Mucosa of gallbladder (tissue), 1 donor: ENCODE measurements at places on chromosomes 7 and 10. TPM values are rescaled to one million over a fixed set of nuclear protein-coding genes. Genes with fewer than 3 reads are reported as not detected.

SLC16A9 gene
- 5.6 TPM for total RNA-seq

DNA sequence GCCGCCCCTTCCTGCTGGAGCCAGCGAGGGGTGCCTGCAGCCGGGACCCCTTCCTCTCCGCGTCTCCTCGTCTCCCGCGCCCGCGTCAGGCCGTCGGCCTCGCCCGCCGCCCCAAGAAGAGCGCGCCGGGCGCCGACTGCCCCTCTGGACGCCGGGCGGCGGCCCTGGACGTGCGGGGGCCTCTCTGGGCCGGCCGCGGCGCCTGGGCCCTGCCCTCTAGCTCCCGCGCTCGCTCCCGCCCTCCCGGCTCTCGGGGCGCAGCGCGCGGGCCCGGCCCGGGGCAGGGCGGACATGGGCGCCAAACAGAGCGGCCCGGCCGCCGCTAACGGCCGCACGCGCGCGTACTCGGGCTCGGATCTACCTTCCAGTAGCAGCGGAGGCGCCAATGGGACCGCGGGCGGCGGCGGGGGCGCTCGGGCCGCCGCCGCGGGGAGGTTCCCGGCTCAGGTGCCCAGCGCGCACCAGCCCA lies 704 bp downstream of the ZNRF2 start:
- DNase-seq: no peak

GRCh38 chr10:89296220-89296648 lies 5.6 kb upstream of the IFIT2 start:
- DNase-seq: no peak

DNA sequence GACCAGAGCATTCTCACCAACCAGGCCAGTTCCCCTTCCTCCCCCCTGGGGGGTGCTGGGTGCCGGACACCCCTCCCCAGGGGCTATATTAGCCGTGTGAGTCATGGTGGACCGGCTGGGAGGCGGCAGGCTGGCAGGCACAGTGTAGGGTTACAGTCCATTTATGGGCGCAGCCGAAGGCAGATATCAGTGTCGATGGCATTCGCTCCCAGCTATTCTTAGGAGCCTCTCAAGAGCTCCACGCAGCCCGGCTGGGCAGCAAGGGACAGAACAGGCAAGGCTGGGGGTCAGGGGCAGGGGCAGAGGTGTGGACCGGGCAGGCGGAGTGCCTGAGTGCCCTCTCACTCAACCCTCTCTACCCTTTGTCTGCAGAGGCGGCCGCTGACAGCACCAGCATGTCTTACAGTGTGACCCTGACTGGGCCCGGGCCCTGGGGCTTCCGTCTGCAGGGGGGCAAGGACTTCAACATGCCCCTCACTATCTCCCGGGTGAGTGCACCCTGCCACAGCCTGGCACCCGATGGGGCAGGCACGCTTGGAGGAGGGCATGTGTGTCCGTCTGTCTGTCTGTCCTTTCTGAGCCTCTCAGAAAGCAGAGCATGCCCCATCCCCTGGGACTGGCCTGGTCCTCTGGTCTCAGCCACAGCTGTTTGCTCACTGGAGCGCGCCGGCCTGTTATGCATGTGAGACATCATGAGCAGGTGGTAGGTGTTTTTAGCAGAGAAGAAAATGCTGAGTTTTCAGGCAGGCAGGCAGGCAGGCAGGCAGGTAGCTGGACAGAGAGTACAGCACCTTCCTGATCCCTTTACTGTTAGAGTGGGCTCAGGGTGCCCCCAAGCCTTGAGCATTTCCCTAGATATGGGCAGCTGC lies at the start of gene LDB3:
LDB3 (plus strand) TSS at position 215 of the 869 bp plus-strand sequence; CDS start at position 396, 181 bp downstream.
- DNase-seq: no peak

DNA sequence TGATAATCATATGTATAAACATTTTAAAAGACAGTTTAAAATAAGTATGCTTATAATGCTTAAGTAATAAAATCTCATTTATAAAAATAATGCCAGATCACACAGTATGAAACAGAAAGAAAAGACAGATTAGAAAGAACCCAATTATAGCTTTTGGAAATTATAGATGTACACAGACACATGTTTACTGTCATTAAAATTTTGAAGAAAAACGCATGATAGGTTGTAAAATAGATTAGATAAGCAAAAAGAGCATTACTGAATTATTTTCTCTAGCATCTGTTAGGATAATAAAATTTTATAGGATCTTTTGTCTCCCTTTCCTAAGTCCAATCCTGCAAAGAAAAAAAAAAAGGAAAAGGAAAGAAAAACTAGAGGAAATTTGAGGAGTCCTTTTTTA lies 1107.3 kb upstream of the LRRN3 start:
- no peak for DNase-seq

DNA sequence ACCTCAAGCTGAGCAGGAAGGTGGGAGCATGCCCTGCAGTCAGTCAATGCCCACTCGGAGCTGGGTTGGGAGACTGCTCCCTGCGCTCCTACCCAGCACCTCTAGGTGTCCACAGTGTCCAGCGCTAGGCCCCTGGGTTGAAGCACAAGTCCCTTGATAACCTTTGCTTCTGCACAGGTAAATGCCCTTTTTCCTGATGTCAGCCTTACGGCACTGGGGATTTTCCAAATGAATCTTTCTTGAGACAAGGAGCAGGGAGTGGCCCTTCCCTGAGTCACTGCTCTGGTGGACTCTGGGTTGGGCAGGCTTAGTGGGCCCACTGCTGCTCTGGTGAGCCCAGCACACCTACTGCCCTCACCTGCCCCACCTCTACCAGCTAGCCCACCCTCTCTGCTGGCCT lies 61.9 kb upstream of the OPN4 start:
- DNase-seq: no peak

GRCh38 chr10:132101529-132101928 lies 35.8 kb downstream of the JAKMIP3 start:
- DNase-seq: peak; percentile 7

GRCh38 chr10:17179002-17179401 lies 22.5 kb downstream of the TRDMT1 start:
- no peak for DNase-seq

ZNRF2 gene
- 32.8 TPM for total RNA-seq

DNA sequence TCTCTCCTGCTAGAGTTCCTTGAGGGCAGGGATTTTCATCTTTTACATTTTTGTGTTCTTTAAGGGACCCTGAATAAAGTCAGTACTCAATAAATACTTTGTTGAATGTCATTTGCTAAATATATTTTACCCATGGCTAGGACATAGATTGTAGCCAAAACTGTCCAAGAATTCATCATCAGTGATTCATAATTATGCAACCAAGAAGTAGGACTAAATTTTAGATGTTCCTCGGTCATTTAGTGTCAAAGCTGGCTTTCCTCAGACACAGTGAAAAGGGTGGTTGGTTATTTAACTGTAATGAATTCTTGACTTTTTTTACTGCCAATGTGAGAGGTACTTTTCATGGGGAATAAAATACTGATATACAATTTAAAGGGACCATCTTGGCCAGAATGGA lies 3.3 kb downstream of the NUDT13 start:
- no peak for DNase-seq

TACR2 gene
- total RNA-seq: 1.6 TPM

PON1 gene
- 8.9 TPM for total RNA-seq

DNA sequence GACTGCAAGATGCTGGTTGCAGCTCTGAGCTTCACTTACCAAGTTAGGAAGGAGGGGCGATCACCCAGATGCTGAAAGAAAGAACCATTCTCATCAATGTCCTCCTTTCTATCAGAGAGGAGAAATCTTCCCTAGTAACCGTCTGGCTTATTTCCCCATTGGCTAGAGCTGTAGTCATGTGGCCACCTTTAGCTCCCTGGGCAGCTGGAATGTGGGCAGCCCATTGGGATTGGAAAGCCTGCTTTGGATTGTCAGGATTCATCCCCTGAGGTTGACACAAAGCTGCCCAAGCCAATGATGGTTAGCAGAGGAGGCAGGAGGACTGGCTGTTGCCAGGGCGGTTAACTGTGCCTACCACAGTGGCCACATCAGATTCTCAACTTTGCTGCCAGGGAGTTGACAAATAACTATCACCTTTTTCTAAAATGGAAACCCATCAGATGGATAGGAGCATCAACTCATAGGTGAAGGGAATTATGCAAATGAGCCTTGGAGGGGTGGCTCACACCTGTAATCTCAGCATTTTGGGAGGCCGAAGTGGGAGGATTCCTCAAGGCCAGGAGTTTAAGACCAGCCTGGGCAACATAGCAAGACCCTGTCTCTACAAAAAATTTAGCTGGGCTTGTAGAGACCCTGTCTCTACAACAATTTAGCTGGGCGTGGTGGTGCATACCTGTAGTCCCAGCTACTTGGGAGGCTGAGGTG lies 206.4 kb upstream of the GALNT17 start:
- no peak for DNase-seq

DNA sequence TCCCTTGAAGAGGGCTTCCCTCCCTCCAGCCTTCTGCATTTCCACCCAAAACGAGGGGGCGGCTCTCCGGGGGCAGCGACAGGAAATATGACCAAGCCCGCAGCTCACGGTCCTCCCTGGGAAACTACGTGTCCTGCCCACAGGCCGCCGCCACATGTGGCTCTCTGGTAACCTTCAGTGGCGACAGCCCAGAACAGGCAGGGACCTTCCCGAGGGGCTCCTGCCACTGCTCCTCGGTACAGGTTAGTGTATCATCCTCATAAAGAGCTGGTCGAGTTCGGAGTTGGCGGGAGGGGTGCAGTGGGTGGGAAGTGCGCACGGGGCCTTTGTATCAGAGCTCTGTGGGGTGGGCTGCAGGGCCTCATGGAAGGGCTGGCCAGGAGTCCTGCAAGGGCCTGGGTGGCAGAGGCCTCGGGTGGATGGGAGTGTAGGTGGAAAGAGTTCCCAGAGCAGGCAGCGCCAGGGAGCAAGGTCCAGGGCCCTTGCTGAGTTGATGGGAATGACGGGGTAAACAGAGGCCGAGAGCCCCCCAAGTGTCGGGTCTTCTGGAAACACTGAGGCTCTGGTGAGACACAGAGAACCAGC lies 66.0 kb downstream of the TCERG1L start:
- DNase-seq: no peak

- DNase-seq: no peak
Measured at GRCh38 chr10:129511086-129511485, 44.0 kb downstream of the MGMT start.

PIK3AP1 gene
- total RNA-seq: 68.2 TPM

DNA sequence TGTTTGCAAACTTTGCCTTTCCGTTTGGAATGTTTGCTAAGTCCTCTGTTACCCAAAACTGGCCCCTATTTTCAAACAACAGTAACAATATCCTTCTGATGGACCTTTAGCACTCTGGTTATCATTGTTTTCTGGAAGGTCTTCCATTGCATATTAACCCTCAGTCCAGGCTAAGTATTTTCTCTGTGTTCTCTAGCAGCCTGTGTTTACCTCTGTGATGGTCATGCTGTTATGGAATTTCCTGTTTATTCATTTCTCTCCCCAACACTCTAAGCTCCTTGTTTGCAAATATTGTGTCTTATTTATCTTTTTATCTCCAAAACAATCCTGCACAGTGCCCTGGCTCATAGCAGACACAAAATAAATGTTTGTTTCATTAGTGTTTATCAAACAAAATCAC lies 560.3 kb downstream of the ATRNL1 start:
- no peak for DNase-seq

- DNase-seq: no peak
Measured at GRCh38 chr7:98651760-98652159, 34.7 kb downstream of the NPTX2 start.

SAMD9 gene
- 12.8 TPM for total RNA-seq

DNA sequence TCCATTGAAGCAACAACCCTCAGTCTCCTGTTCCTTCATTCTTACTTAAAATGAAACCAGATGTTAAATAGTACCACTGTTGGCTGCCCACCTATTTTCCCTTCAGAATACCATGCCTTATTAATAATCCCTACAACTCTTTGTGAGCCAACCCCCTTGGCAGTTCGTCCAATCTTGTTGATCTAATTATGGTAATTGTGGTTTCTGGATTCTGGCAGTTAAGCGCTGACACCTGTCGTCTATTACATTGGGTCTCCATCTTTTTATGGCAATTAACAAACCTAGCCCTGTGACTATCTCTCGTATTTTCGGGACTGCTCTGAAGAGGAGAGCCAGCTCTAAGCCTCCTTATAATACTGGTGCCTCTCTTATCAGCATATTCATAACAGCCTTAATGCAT lies 432.0 kb downstream of the ATRNL1 start:
- DNase-seq: no peak

DNA sequence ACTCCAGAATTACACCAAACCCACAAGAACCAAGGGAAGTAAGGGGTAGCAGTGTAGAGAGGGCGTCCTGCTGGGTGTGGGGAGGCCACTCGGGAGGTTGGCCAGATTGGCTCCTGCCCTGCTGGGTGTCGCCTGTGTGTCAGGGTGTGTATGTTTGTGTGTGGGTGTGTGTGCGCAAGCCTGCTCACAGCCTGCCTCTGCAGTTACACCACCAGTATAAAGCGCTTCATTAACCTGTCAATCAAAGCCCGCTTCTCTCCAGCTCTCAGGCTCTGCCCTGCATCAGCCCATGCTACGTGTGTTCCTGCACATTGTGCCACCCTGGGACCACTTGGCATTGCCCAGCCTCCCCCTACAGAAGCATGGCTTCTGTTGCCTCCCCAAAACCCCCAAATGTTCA lies 83.3 kb upstream of the PAX2 start:
- DNase-seq: no peak

DNA sequence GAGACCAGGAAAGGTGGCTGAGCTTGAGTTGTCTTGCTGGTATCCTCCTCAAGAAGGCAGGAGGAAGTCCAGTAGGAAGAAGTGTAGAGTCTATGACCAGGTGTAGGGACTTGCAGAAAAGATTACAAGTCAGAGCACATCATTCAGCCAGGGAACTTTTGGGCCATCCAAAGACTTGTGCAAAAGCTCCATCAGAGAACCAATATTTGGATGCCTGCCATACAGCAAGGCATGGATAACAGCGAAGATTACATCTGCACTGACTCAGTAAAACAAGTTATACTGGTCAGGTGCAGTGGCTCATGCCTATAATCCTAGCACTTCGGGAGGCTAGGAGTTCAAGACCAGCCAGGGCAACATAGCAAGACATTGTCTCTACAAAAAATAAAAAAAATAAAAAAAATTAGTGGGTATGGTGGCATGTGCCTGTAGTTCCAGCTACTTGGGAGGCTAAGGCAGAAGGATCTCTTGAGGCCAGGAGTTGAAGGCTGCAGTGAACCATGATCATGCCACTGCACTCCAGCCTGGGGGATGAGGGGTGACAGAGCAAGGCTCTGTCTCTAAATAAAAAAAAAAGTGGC lies 13.2 kb upstream of the NMT2 start:
- DNase-seq: no peak

UCN3 gene
- 0.58 TPM for total RNA-seq

GRCh38 chr10:117710181-117710798 lies 167.7 kb downstream of the EMX2 start:
- no peak for DNase-seq

GRCh38 chr10:16788125-16788524 lies 29.1 kb downstream of the RSU1 start:
- DNase-seq: no peak

DNA sequence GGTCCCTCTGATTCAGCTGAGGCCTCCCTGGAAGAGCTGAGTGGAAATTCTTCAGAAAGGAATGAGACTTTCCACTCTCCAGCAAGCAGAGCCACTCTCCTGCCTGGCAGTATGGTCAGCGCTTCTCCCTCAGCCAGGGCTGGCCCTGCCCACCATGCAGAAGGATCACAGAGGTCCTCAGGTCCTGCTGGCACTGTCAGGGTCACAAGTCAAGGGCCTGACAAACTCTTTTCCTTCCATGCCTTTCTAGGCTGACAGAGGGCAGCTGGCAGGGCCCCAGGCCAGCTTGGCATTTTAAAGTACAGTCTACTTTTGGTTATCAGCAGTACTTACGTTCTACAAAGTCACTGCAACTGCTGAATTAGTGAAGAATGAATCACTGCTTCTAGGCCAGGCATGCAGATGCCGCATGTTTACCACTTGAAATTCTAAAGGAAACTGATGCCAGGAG lies 119.3 kb upstream of the FRMD4A start:
- DNase-seq: peak; percentile 46

- DNase-seq: no peak
Measured at GRCh38 chr10:129525401-129525801, 58.4 kb downstream of the MGMT start.

- no peak for DNase-seq
Measured at GRCh38 chr7:117445206-117445605, 17.9 kb upstream of the ASZ1 start.
